MCF 10A (cell line): ENCODE measurements at places on chromosomes 4 and X.

GRCh38 chr4:8297141-8297601 lies 27.6 kb downstream of the HTRA3 start:
- DNase-seq, result no peak

DNA sequence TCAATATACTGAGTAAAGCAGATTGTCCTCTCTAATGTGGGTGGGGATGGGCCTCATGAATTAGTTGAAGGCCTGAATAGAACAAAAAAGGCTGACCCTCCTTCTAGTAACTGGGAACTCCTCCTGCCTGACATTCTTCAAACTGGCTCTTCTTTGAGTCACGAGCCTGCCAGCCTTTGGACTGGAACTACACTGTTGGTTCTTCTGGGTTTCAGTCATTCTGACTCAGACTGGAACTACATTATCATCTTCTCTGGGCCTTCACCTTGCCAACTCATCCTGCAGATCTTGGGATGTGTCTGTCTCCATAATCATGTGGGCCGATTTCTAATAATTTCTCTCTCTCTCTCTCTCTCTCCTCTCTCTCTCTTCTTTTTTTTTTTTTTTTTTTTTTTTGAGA lies 26.9 kb upstream of the CT47C1 start:
- DNase-seq, result no peak

DNA sequence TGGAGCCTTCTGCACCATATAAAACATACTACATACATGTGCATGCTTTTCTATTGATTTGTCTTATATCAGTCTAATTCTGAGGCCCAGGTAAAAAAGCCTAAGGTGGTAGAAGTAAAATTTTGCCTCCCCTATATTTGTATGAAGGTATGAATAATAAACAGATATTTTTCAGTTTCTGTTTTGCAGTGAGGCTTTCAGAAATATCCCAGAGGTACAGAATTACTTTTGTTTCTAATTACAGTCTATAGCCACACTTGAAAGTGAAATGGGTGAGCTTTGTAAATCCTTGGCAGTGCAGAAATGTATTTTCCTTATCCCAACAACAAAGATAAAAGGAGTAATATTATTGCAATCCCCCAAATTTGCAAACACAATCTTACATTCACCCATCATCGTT lies 59.5 kb downstream of the DDX60 start:
- DNase-seq, result no peak

DNA sequence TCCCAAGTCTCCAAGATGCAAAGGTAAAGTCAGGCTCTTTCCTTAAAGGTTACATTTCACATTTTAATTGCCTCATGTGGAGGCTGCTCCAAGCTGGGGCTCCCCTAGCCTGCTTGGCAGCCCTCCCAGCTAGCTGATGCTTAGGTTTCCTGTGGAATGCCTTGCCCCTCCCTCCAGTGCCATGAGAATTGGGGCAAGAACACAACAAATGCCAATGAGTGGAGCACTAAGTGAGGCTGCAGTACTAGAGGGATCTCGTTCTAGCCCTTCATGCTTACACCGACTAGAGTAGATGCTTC lies 597.7 kb downstream of the MID1IP1 start:
- DNase-seq, result peak; percentile 5

DNA sequence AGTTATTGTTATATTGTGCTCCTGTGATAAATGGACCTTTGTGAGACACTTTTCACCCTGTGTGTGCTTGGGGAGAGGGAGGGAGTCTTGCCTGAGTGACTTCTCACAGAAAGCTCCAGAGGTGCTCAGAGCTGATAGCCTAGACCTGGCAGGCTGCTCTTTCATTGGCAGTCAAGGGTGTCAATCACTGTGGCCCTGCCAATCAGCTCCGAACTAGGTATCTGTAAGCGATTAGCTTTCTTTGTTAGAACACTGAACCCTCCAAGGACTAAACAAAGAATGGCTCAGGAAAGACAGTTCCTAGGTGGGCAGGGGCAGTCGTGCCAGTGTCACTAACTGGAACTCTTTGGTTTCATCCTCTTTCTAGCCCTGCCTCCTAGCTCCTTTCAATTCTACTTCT lies 2.7 kb upstream of the NALF2 start:
- peak; percentile 44 for DNase-seq

- no peak for DNase-seq
These were observed 166.0 kb downstream of the STAG2 start for GRCh38 chrX:124127496-124127895.

DNA sequence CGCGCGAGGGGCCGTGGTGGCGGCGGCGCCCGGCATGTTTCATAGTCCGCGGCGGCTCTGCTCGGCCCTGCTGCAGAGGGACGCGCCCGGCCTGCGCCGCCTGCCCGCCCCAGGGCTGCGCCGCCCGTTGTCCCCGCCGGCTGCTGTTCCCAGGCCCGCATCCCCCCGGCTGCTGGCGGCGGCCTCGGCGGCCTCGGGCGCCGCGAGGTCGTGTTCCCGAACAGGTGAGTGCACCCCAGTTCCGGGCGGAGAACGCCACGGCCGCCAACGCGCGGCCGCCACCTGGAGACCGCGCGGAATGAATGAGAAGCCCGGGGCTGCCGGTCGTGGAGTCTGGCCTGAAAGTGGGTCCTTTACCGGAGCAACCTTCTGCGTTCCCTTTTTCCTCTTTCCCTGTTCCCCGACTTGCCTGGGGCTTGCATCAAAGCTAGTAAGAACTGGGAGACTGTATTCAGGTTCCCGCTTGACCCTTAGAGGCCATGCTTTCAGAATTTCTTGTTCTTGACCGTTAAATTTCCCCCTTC lies 429 bp downstream of the NOCT start:
- DNase-seq, result peak; percentile 46

DNA sequence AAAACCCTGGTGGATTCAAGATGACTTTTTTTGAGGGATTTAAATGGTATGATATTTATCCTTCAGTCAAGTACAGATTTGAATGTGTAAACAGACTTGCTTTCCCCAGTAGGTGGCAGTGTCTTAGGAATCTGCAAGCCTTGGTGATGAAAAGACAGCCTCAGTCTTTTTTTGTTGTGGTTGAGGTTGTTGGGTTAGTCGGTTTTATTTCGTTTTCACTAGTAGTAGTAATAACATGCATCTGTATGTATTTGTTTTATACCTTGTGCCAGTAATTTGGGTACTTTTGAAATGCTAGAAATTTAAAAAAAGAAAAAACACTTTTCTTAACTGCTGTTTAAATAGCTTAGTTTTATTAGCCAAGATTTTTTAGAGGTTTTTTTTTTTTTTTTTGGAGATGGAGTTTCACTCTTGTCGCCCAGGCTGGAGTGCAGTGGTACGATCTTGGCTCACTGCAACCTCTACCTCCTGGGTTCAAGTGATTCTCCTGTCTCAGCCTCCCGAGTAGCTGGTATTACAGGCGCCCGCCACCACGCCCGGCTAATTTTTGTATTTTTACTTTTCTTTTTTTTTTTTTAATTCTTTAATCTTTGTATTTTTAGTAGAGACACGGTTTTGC lies 39.2 kb downstream of the COPS4 start:
- peak; percentile 78 for DNase-seq

- DNase-seq, result peak; percentile 54
These were observed 174.4 kb upstream of the FGF13 start for GRCh38 chrX:138885886-138886285.

DNA sequence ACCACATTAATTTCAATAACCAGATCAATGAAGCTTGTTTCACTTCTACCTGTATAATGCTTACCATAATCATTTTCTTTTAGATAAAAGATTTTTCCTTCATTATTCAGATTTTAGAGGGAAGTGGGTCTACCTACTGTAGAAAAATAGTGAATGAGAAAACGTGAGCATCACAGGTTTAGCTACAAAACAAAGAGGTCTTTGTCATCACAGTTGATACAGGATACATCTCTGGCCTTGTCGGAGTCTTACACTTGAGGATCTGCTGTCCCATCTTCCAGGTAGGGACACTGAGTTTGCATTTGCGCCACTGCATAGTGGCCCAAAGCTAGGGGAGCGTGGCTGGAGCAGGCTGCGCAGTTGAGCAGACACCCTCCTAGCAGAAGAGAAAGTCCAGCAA lies 710 bp downstream of the CLDN24 start:
- no peak for DNase-seq

DNA sequence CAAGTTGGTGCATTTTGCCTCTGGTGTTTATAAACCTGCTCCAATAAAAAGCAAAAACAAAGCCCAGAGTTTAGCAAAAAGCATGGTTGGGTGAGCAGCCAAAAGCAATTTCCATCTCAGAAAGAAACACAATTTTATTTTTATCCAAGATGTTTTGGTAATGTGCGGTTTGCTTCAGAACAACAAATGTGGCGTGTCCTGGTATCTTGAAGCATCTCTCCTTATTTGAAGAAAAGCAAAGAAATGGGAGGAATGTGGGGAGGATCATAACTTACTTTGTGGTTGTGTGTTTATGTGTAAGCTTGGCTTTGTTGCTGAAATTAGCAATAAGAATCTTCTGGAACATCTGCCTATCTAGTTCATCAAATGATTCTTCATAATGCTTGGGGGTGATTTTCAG lies 88.3 kb upstream of the DDX3X start:
- no peak for DNase-seq

- DNase-seq, result no peak
These were observed 31.4 kb downstream of the PPP1R2C start for GRCh38 chrX:42746606-42747005.

DNA sequence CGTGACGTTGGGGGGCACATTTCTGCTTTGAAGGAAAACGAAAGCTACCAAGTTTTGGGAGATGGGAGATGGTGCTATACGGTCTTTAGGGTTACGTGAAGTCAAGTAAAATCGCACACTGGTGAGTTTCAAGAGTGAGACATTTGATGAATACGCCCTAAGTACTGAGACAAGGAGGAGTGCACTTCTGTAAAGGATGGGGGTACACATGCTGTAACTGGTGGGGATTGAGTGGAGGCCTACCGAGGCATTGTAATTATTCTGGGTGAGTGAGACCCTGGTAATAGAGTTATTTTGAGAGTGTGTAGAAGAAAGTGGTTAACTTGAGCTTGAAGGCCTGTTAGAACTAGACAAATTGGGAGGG lies 536 bp downstream of the SH3BGRL start:
- peak; percentile 17 for DNase-seq

GRCh38 chrX:13690836-13691235 lies 1.9 kb downstream of the RAB9A start:
- DNase-seq, result no peak
